ENCODE measurements at places on chromosomes 4 and X.

- no peak for DNase-seq
These were observed 240.5 kb downstream of the GRIA3 start for GRCh38 chrX:123424546-123424945.

GRCh38 chr4:130233377-130234047, 1137.6 kb downstream of the C4orf33 start:
- DNase-seq, result no peak

DNA sequence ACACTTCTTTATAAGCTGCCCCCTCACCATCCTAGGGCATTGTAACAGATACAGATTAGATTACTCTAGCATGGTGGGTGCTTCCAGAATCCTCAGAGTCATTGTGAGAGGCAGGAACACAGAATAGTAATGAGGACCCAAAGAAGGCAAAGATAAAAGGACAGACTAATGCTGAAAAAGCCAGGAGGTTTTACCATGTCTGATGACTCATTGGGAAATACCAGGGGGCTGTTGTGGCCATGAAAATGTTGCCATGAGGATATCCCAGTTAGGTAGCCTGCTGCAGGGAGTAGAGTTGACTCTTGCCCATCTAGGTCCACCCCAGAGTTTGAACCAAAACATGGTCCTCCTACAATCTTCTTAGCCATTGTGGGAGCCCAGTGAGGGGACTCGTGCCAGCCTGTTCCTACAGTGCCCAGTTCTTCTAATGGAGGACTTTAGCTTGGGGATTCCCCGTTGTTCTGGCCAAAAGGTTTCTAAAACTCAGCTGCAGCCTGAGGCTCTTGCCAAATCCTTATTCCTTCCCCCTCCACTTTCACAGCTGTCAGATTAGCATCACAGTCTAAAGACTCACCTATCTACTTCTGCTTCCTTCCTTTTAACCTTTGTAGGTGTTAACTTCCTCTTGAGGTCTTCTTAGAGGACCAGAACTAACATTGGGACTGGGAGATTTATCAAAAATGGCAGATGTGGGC, 586.0 kb upstream of the AADAT start:
- DNase-seq, result no peak

GRCh38 chr4:167397586-167397985, 163.3 kb upstream of the SPOCK3 start:
- DNase-seq, result no peak

GRCh38 chr4:72022553-72022952, 9.2 kb upstream of the NPFFR2 start:
- DNase-seq, result no peak

GRCh38 chr4:55706541-55706940, 70.4 kb upstream of the NMU start:
- DNase-seq, result no peak

DNA sequence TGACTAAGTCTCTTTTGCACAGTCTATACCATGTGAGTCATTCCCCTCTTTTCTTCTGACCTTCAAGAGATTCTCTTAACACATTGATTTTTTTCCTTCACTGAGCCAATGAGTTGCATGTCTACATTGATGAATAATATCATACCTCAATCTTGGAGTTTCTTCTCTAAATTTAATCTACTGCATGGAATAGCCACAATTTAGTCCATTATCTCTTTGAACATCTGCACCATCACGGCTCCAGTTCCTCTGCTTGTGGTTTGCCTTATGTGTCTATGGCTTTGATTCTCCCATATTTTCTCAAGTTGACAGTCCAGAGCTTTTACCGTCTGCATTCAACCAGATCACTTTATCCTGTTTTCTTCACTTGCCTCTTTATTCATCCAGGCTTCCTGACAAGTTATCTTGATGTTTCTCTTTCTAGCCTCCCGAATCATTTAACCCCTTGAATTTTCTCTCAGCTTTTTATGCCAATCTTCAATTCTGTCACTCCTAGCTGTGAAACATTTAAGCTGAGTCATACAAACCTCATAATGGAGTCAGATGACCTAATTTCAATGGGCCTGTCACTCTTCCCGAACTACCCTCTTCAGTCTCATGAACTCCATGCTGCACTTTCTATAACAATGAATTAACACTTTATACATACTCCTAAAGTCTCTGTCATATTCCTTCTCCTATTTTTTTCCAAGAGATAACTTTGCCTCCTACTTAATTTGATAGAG, 222.3 kb downstream of the CPE start:
- no peak for DNase-seq

- DNase-seq, result no peak
These were observed 49.9 kb upstream of the TEX13D start for GRCh38 chrX:124282580-124282979.

GRCh38 chr4:127469542-127469941, 163.2 kb upstream of the INTU start:
- DNase-seq, result no peak

- no peak for DNase-seq
These were observed 135.3 kb upstream of the IL1RAPL2 start for GRCh38 chrX:104430742-104431119.

DNA sequence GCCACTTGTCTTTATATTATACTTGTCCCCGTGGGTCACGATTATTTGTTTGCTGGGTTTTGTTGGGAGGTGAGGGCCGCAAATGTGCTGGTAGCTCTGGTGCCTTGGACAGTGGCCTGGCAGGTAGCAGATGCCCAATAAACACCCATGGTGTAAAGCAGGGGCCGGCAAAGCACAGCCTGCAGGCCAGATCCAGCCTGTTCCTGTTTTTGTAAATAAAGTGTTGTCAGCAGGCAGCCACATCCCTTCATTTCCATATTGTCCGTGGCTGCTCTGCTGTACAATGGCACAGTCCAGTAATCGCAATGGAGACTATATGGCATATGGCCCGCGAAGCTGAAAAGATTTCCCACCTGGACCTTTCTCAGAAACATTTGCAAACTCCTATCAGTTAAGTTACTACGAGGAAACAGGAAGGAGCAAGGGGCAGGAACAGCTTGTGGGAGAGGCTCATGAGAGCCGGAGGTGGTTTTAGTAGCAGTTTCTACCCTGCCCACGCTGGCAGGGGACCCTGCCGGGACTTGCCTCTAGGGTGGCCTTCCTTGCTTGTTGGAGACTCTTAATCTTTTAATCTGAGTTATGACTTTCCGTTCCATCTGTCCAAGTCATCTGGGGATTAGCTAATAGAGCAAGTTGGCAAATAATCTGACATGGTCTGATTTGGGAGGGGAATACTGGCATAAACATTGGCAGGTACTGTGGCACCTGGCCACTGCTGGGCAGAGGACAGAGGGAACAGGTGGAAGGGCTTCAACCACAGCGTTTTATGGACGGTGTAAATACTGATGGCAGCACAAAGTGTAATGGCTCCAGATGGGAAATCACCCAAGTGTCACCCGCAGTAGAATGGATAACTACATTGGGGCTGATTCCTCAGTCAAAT, 19.6 kb downstream of the CLCN4 start:
- no peak for DNase-seq

DNA sequence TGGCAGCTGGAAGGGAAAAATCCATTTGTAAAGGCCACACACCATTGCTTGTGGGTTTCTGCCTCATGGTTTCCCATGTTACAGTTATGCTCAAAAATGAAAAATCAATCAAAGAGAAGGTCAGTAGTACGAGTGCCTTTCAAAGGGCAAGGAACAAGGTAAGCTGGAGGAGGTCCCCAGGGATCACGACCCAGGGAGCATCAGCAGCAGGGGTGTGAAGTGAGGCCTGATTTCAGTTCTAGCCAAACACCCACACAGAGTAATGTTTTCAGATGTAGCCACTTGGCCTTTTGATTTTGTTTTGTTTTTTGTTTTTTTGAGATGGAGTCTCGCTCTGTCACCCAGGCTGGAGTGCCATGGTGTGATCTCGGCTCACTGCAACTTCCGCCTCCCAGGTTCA, 69.4 kb upstream of the AFAP1 start:
- no peak for DNase-seq

GRCh38 chrX:132740316-132741123, 217.9 kb downstream of the HS6ST2 start:
- DNase-seq, result no peak

DNA sequence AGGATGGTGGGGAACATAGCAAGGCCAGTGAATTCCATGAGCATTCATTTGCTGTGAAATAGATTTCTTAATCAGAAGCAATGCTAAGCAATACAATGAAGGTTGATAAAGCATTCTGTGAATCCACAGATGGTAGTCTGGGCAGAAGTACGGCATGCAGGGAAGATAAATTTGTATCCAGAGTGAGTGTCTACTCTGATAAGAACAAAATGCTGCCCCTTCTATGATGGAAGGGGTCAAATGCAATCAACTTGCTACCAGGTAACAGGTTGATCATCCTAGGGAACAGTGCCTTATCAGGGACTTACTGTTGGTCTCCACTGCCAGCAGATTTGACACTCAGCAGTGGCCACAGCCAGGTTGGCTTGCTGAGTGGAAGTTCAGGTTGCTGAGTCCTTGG, 189.4 kb downstream of the MAB21L2 start:
- no peak for DNase-seq

GRCh38 chrX:145881175-145881995, 63.8 kb downstream of the SLITRK2 start:
- DNase-seq, result no peak

GRCh38 chr4:179465131-179465797, 2023.0 kb upstream of the AGA start:
- no peak for DNase-seq

- no peak for DNase-seq
These were observed 29.7 kb downstream of the PDHA1 start for GRCh38 chrX:19373351-19373891.

GRCh38 chr4:136557396-136557795, 974.9 kb downstream of the PCDH18 start:
- no peak for DNase-seq

- no peak for DNase-seq
These were observed 8.7 kb downstream of the TADA2B start for GRCh38 chr4:7051905-7052304.

DNA sequence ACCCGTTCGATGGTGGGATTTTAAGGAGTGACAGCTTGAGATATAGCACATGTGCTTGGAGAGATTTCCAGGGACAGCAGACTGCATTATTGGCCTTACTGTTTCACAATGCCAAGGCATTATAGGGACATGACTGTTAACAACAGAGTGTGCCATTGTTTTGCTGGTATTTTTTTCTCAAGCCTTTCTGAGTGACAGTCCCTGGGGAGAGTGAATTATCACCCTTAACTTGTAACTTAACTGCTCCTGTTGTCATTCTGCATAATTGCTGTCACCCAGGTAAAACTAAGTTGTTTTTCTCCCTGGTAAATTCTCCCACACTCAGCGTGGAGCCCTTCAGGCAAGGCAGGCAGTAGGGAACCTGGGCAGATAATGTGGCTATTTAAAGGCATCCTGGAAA, 989.2 kb upstream of the LCORL start:
- DNase-seq, result no peak

GRCh38 chr4:153759407-153760316, at the start of gene RNF175:
TSS of gene RNF175 (minus strand) at chr4:153760024. CDS start at chr4:153759862, 162 bp downstream.
- no peak for DNase-seq

DNA sequence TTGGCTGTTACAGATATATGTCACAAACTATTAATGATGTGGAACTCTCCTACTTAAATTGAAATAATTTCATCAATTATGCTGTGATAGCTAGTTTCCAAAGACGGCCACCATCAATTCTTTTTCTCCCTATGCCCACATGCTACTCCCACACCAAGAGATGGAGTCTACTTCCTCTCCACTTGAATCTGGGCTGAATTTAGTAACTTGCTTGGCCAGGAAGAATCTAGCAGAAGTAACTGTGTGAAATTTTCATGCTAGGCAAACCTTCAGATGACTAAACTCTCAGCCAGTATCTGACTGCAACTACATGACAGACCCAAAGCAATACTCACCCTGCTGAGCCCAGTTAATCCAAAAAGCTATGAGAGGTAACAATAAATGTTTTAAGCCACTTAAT, 3.2 kb downstream of the SEPSECS start:
- no peak for DNase-seq

DNA sequence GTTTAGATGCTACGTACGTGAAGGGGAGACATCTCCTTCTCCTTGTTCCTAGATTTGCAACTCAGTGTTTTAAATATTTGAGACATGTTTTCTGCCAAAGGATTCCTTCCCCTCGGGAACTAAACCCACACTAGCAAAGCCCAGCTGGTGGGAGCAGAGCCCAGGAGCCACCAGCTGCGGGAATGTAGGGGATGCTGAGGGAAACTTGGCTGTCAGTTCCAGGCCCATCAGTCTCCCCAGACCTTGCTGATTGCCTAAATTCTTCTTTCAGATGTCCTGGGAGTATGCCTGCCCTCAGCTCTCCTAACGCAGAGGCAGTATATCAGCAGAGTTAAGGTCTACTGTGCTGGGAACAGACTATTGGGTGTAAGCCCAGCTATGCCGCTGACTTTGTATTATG, 630.0 kb upstream of the TENM3 start:
- DNase-seq, result no peak

DNA sequence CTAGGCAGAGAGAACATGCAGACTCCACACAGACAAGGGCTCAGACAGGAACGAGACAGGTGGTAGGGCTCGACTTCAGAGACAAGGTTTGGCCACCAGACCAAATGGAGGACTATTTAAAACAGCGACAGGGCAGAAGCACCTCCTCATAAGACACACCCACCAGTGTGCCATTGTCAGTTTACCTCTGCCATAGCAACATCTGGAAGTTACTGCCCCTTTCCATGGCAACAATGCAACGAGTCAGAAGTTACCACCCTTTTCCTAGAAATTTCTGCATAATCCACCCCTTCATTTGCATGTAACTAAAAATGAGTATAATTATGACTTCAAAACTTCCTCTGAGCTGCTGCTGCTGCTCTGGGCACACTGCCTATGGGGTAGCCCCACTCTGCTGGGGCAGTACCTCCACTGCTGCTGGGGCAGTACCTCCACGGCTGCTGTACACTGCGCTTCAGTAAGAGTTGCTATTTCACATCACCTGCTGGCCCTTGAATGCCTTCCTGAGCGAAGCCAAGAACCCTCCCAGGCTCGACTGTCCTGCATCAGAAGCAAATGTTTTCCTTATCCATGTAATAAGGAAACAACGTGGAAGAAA, 2222.3 kb upstream of the AGA start:
- DNase-seq, result no peak

DNA sequence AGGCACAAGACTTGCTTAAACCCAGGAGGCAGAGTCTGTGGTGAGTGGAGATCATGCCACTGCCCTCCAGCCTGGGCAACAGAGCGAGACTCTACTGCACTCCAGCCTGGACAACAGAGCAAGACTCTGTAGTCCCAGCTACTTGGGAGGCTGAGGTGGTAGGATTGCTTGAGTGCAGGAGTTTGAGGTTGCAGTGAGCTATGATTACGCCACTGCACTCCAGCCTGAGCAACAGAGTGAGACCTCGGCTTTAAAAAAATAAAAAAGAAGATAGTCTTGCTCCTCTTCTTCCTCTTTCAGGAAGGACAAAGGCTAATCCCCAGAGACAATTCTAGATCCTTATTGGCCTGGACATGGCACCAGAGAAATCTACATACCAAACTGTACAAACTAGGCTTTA, 5.7 kb upstream of the PPEF2 start:
- DNase-seq, result no peak

- no peak for DNase-seq
These were observed 55.4 kb upstream of the RASSF6 start for GRCh38 chr4:73675623-73676022.

GRCh38 chr4:11514779-11515419, 86.2 kb upstream of the HS3ST1 start:
- DNase-seq, result no peak
